ENCODE measurements at places on chromosomes 6 and 20.

DNA sequence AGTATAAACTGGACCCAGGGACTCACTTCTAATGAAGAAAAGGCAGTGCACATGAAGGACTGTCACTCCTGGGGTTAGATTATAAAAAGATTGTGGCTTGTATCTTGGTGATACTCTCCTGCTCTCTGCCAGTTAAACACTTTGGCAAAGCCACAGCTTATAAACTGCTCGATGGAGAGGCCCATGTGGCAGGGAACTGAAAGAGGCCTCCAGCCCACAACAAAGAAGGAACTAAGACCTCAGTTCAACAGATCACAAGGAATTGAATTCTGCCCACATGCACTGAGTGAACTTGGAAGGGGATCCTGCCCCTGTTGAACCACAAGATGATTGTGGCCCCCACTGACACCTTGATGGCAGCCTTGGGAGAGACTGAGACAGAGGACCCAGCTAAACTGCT lies 363.8 kb downstream of the CBLN4 start:
- DNase-seq, result no peak

DNA sequence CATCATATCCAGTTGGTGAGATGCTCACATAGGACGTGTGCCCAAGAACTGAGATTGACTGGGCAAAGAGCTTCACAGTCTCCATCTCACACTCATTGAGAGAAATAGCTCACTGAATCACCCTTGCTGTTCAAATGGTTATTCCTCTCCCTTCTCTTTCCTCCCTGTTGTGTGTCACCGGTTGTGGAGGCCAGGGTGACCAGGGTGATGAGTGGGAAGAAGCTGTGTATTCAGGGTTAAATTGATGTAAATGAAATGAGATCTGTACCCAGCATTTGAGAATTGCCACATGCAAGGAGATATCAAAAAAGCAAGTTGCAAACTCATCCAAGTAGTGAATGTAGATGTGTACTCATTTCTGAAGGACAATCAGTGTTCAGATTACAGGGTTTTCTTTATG lies 36.6 kb upstream of the VAPB start:
- no peak for DNase-seq

DNA sequence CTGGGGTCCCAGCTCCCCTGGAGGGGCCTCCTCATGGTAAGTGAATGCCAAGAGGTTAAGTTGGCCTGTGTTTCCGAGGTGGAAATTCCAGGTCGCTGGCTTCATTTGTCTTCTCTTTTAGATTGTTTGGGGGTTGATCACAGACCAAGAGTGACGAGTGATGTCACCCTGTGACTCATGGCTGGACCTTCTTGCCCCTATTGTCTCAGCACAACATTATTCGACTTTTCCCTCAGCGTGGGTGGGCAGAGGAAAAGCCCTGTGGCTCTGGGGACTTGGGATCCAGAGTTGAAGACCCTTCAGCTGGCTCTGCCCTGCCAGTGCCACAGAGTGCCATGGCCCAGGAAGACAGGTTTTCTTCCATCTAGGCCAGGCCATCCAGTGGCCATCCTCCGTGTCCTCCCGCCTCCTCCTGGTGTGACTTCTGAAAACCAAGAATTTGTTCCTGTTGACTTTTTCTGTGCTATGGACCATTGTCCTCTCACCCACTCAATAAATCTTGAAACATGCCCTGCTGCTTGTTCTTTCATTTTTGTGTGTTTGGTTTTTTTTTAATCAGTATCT lies 15.4 kb upstream of the SNHG17 start:
- no peak for DNase-seq

- DNase-seq, result no peak
Observed at GRCh38 chr6:146901940-146902816, 302.0 kb upstream of the STXBP5 start.

DNA sequence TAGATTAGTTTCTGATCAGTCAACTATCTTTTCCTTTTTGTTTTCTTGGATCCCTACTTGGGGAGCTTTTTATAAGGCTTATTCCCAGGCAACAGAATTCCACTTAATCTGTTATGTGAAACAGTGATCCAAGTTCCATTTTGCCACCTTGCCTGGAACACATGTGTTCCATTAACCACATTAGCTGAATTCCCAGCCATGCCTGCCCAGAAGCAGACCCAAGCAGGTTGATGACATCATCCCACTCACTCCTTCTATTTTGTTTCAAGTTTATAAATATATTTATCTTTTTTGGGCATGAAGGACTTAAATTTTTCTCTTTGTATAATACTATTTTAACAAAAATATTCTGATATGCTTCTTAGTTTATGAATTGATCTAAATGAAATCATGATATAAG lies 587.4 kb downstream of the GRIK2 start:
- no peak for DNase-seq

DNA sequence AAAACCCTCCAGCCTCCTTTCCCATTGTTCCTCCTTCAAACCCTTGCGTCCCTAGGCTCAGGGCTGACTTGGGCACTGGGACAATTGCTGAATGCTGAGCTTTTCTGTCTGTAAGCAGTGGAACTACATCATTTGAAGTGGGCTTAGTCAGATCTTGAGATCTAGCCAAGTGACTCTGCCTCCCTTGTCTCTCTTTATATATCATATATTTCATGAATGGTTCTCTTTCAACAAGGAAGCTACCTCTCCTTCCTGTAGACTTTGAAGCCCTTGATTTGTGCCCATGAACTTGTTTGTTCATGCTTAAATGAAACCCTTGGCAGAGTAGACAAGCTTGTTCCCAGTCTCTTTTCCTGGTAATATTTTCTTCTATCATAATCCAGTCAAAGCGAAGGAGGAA lies 60.0 kb upstream of the KIF13A start:
- no peak for DNase-seq

- DNase-seq, result peak; percentile 57
Observed at GRCh38 chr20:20362774-20363433, 5.0 kb upstream of the INSM1 start.

GRCh38 chr6:84013931-84014330 lies 19.6 kb upstream of the MRAP2 start:
- DNase-seq, result no peak

GRCh38 chr6:156185113-156185512 lies 592.1 kb upstream of the ARID1B start:
- DNase-seq, result no peak

DNA sequence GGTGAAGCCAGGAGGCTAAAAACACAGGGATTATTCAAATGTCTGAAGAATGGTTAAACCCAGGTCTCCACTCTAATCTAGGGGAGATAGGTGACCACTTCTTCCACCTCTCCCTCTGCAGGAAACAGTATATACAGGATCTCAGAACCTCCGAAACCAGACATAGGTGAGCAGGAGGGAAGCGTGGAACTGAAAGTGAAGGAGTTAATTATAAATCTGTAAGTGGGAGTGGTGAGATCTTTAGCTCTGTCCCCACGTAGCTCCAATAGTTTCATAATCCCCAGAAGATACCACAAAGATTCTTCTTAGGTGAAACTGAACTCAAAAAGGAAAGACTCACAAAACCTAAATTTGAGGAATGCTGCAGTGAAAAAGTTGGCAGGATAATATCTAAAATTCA lies 76.8 kb downstream of the THEMIS start:
- no peak for DNase-seq

DNA sequence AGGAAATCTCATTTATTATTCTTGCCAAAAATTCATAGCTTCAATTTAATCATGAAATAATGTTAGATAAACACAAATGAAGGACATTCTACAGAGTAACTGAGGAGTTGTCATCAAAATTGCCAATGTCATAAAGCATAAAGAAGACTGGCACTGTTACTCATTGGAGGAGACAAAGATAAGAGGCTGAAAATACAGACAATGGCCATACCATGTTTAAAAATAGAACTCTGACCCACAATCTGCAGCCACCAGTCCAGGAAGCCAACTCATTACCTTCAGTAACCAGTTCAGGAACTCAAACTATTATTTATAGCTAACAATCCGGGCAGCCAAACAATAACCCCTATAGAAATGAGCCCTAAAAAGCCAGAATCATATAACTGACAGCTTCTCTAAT lies 795.6 kb downstream of the TENT5A start:
- no peak for DNase-seq

DNA sequence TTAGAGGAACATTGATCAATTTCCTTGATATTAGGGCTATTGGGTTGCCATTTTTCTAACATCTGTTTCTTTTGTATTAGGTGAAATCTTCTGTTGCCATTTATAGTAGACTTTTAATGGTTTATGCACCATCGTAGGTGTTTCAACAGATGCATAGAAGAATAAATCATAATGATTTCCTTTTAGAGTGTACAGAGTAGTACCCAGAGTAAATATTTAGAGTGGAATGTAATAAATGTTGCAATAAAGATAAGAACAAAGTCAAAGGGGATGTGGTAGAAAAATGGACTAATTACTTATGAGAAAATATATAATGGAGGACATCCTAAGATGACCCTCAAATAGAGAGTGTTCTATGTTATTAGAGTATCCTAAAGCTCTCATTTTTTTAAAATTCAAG lies 643.0 kb upstream of the CITED2 start:
- DNase-seq, result no peak

DNA sequence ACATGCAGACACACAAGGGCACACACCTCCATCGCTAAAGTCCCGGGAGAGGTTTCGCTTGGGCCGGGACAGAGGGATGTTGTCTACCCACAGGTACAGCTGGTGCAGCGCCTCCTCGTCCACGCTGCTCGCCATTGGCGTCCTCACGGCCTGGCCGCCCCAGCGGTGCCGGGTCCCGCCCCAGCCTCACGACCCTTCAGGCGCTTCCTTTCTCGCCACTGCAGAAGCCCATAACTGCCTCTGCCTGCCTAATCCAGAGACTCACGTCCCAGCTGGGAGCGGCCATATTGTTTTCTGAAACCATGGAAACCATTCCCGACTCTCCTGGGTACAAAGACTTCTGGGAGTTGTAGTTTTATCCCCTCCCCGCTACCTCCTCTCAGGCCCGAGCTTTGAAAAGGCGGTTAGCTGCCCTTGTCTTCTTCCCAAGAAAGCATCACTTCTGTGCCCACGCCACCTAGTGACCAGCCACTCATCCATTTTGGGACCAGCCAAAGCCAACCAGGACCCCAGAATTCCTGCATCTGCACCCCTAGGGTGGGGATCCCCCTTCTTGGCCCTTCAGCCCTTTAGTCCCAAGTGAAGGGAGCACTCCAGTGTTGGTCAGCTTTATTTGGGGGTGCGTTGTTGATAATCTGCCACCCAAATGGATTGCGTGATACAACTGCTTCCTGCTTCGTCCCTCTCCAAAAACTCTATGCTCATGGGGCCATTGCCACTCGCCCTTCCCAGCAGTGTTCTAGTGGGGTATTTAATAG lies at the start of gene SPEF1:
SPEF1 (minus strand) TSS at position 296 of the 758 bp plus-strand sequence; CDS start at position 135, 161 bp downstream.
- peak; percentile 76 for DNase-seq

DNA sequence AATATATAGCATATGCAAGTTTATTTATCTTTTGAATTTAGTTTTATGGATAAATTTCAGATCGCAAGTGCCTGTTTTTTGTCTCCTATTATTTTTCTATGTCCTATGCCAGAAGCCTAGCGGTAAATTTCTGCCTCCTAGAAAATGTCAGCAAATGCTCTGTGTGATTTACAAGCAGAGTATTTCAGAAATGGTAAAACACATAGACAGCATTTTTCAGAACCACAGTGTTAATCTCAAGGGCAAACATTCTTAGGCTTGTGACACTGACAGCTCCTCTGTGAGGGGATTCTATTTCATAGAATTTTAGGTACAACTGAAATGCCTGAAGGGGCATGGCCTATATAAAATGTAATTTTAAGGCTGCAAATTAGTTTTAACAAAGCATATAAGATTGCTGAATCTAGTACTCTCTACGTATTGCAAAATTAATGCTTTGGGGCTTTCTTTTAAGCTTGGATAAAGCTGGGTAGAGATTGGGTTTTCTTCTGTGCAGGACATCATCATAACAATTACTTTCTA lies 89.9 kb upstream of the PTCHD4 start:
- DNase-seq, result no peak

GRCh38 chr6:166933396-166933795 lies 23.0 kb downstream of the RNASET2 start:
- no peak for DNase-seq

- DNase-seq, result no peak
Observed at GRCh38 chr6:139515511-139515910, 141.1 kb upstream of the CITED2 start.

GRCh38 chr6:47134476-47135189 lies 92.5 kb upstream of the ADGRF1 start:
- no peak for DNase-seq

DNA sequence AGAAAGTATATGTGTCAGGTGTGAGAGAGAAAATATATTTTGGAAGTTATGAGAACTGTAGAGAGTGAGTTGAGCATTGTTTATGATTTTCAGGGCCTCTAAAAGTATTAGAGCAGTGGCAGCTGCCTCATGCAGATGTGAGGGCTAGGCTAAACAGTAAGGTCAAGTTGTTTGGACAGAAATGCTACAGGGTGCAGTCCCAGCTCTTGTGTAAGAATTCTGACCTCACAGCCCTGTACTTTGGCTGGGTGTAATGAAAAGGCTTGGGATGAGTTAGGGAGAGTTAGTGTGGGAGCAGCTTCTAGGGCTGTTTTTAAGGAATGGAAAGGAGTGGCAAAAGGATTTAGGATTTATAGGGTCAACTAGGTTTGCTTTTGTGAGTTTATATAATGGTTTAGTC lies 764.8 kb upstream of the ADGRB3 start:
- DNase-seq, result no peak

DNA sequence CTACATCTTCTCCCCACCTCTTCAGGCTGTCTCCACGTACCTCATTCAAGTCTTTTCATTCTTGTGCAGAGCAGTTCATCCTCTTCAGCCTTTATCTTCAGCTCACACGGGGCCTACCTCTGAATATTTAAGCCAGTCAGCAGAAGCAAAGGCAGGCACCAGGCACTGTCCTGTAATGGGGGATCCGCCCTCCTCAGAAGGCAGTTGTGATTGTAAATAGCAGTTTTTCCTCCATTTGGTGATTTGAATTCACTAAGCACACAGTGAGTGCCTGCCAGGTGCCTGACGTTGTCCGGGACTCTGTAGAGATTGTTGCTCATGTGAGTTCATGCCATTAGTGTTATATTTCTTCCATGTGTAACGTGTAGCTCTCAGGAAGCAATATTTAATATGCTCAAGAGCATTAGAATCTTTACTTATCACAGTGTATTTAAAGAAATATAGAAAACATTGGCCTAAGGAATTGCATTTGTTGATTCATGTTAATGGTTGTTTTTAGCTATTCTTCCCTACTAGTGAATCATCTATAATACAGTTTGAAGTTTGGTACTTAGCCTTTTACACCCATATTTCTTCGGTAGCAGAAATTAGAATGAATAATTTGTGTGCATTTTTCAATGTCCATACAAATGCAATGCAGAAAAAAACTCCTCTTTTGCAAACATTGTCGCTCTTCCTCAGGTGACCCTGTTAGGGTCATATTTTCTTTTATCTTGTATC lies 17.9 kb downstream of the BPHL start:
- DNase-seq, result no peak

- DNase-seq, result no peak
Observed at GRCh38 chr6:35485402-35485877, 11.4 kb downstream of the TEAD3 start.

DNA sequence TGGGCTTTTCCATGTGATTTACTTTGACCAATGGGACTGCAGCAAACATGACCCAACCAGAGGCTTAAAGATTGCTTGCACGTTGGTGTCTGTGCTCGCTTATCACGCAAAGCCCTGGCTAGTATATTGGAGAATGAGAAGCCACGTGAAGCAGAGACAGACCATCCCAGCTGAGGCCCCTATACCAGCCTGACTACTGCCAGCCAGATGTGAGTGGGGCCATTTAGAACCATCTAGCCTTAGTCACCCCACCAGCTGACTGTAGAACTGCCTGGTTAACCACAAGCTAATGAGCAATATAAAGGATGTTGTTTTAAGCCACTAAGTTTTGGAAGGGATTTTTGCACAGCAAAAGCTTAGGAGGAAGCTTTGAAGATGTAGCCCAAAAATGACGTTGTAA lies 74.5 kb downstream of the MACROD2 start:
- no peak for DNase-seq

- DNase-seq, result no peak
Observed at GRCh38 chr20:20073801-20074371, 21.6 kb downstream of the CFAP61 start.
